ENCODE measurements at places on chromosomes 1 and 21.
A peak's percentile ranks its signal among the peaks of the same experiment; 100 is the strongest.

- DNase-seq, result no peak
Measured at GRCh38 chr1:213119794-213120193, 68.8 kb downstream of the RPS6KC1 start.

GRCh38 chr1:48617252-48617651 lies 145.2 kb upstream of the SPATA6 start:
- DNase-seq, result no peak

DNA sequence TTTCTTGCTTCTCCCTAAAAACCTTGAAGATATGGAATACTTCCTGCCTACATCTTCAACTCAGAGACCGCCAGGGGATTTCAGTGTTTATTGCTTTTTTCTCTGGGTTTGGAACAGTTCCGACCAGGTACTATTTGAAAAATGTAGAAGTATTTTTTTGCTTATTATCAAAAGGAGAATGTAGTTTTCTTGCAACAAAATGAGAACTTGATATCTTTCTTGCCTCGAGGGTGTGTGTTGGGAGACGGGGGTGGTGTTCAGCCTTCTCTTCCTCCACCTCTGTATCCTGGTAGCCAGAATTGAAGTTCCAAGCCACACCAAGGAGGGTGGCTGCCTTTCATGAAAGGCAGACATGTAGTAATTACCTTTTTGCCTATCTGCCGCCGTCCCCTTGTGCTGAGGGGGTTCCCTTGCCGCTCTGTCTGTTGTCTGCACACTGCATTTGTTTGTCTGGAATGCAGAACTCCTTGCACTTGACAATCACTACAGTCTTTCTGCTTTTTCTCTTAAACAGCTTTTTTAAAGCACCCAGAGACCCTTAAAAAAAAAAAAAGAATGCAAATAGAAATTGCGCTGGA lies 212.1 kb downstream of the PBX1 start:
- no peak for DNase-seq

DNA sequence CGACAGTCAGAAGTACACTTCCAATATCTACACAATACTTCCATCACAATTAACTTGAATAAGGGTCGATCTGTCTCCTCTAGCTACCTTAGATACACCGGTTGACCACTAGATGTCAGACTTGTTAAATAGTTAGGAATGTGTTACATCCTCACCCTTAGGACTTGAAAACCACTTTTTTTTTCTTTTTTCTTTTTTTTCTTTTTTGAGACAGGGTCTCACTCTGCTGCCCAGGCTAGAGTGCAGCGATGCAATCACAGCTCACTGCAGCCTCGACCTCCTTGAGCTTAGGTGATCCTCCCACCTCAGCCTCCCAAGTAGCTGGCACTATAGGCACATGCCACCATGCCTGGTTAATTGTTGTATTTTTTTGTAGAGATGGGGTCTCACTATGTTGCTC lies 120.4 kb upstream of the GREM2 start:
- peak; percentile 70 for DNase-seq

DNA sequence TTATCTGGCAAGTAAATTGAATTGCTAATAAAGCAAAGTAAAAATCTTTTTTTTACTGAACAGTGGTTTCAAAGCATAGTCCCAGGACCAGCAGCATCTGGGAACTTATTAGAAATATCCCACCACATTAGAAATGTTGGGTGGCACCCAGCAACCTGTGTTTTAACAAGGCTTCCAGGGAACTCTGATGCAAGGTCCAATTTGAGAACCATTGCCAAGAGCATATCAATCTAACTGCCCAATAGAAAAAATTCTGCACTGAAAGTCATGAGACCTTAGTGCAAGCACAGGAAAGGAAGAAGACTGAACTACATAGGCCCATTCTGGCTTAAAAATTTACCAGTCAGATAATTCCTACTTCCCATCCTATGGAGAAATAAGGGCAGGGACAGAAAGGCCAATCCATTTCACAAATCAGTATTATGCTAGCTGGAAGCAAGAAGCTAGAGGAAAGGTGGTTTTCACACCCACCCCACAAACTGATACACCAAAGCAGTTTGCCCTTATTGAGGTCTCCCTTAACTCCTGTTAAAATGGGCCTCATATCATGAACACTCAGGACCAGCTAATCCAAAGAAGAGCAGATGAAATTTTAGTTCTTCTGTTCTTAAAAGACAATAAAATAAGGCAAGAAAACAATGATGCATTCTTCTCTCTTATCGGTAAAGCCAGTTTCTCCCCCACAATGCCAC lies 17.5 kb upstream of the C1orf105 start:
- DNase-seq, result no peak

DNA sequence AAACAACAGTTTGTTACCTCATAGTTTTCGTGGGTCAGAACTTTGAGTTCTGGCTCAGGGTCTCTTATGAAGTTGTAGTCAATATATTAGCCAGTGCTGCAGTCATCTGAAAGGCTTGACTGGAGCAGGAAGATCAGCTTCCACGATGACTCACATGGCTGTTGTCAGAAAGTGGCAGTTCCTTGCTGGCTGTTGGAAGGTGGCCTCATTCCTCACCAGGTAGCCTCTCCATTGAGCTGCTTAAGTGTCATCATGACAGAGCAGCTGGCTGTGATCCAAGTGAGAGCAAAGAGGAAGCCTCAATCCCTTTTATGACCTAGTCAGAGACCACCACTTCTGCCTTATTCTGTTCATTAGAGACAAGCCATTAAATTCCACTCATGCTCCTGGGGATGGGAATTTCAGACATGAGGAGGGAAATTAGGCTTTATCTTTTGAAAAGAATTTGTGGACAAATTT lies 5.6 kb downstream of the OSBPL9 start:
- DNase-seq, result peak; percentile 75

- no peak for DNase-seq
Measured at GRCh38 chr21:46180079-46180722, 4.1 kb downstream of the SPATC1L start.

GRCh38 chr1:230320804-230321203 lies 105.3 kb downstream of the PGBD5 start:
- no peak for DNase-seq

- DNase-seq, result no peak
Measured at GRCh38 chr1:232452736-232453440, 177.0 kb downstream of the SIPA1L2 start.

- DNase-seq, result no peak
Measured at GRCh38 chr1:29973406-29973805, 737.1 kb downstream of the PTPRU start.

DNA sequence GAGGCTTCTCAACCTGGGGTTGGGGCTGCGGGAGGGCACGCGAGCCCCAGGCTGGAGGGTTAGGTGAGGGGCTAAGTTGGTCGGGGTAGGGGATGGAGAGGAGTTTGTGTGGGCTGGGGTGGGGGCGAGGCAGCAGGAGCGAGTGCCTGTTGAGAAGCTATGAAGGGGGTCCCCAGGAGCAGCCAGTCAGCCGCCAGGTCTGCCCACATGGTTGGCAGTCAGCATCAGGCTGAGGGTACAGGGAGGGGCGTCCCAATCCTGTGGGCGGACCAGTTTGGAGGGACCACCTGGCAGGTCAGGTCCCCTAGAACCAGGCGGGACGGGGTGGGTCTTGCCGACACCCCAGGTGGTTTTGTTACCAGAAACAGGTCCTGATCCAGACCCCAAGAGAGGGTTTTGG lies 400 bp upstream of the TRIM17 start:
- DNase-seq, result no peak

DNA sequence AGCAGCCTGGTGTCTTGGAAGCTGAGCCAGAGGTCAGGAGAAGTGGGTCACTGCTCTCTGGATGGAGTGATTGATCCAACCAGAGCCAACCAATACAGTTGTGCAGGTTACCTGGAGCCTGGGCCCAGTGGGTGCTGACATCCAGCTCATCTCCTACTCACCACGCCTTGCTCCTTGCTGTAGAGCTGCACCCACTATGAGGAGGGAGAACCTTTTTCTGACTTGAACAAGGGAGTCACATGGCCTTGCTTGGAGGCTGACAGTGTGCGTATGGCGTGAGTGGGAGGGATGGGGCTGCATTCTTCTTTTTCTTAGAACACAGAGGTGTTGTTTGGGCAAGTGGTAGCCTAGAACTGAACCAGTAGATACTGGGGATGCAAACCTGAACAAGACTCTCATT lies 201.1 kb upstream of the LMO4 start:
- no peak for DNase-seq

- DNase-seq, result no peak
Measured at GRCh38 chr1:189941922-189942321, 535.7 kb downstream of the BRINP3 start.

- DNase-seq, result peak; percentile 59
Measured at GRCh38 chr1:209607102-209607794, 23.7 kb downstream of the CAMK1G start.

GRCh38 chr1:167141963-167142362 lies 48.1 kb downstream of the STYXL2 start:
- no peak for DNase-seq

DNA sequence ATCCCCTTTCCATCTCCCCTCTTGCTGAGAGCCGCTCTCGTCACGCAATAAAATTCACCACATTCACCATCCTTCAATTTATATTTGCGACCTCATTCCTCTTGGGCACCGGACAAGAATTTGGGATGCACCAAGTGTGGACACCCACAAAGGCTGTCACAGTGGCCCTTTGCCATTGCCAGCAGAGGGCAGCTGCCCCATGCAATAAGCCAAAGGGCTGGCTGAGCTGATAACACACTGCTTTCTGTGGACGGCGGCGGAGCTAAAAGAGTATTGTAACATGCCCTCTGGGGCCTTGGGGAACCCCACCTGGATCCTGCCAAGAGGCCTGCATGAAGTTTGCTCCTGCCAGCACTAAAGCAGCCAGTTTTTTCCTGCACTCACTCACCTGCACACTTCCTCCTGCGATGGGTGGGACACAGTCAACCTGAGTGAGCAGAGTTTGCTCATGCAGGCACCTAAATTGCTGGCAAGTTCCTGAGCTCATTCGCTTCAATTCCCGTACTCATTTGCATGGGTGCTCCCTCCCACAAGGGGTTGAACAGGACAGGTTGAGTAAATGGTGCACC lies 792.3 kb upstream of the ADAMTS5 start:
- DNase-seq, result peak; percentile 24

GRCh38 chr1:246039584-246039983 lies 467.5 kb downstream of the SMYD3 start:
- DNase-seq, result no peak

- no peak for DNase-seq
Measured at GRCh38 chr1:164589408-164589807, 30.4 kb downstream of the PBX1 start.

- DNase-seq, result no peak
Measured at GRCh38 chr1:209685821-209686220, 10.6 kb downstream of the G0S2 start.

DNA sequence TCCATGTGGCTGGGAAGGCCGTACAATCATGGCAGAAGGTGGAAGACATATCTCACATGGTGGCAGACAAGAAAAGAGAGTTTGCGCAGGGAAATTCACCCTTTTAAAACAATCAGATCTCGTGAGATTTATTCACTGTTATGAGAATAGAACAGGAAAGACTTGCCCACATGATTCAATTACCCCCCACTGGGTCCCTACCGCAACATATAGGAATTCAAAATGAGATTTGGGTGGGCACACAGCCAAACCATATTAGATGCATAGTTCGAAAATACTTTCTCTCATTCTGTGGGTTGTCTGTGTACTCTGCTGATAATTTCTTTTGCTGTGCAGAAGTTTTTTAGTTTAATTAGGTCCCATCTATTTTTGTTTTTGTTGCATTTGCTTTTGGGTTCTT lies 990.3 kb downstream of the PLA2G4A start:
- DNase-seq, result no peak

DNA sequence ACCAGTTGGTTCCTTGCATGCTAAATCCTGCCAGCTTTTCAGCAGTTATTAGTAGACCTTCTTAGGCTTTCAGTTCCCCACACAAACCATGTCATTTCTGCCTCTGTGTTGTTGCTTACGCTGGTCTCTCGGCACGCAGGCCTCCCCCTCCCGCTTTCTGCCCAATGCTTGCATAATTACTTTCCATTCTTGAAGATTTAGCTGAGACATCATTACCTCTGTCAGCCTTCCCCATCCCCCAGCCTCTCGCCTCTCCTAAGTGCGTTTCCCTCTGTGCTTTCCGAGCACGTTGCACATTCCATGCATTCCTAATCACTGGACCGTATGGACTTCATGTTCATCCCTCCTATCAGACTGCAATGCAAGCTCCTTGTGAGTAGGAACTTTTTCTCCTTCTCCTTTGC lies 26.8 kb downstream of the TSHB start:
- peak; percentile 62 for DNase-seq

DNA sequence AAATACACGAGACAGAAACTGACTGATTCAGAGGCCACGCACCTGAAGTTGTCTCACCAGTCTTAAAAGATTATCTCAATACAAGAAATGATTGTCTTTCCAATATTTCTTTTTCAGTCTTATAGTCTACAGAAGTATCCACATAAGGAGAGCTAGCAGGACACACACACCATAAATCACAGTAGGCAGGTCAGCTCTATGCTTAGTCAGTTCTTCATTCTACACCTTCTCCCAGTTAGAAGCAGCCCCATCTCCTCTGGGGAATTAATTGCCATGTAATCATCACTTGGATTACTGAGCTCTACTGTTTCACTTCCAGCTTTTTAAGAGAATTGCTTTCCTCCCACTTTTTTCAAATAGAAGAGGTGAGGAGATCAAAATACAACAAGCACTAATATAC lies 59.6 kb downstream of the SMYD3 start:
- DNase-seq, result no peak

DNA sequence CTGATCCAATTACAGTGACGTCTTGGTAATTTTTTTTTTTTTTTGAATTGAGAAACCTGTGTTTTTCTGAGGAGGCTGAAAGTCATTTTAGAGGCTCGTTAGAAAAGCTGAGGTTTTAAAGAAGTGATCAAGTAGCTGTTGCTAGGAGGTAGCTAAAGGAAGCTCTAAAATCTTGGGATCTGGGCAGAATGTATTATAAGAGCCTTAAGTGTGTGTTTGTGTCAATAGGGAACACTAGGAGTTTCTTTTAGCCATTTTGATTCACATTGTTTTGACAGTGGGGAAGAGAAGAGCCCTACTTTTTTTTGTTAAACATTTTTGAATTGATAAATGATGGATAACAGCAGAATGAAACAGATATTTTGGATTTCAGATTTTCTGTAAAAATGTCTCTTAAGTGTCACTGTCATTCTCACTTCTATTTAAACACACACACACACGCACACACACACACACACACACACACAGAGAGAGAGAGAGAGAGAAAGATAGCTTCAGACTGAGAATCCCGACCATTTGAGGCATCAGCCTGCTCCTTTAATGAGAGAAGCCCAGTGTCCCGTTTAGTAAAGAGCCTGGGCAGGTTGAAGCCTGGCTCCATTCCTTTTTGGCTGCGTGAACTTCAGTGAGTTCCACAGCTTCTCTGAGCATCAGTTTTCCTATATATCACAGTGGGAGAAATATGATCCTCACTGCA lies 79.1 kb upstream of the GPR88 start:
- no peak for DNase-seq

Measured in cardiac fibroblast (primary cell).